Effector memory CD8-positive, alpha-beta T cell (primary cell): ENCODE measurements at places on chromosomes 11 and 22.

DNA sequence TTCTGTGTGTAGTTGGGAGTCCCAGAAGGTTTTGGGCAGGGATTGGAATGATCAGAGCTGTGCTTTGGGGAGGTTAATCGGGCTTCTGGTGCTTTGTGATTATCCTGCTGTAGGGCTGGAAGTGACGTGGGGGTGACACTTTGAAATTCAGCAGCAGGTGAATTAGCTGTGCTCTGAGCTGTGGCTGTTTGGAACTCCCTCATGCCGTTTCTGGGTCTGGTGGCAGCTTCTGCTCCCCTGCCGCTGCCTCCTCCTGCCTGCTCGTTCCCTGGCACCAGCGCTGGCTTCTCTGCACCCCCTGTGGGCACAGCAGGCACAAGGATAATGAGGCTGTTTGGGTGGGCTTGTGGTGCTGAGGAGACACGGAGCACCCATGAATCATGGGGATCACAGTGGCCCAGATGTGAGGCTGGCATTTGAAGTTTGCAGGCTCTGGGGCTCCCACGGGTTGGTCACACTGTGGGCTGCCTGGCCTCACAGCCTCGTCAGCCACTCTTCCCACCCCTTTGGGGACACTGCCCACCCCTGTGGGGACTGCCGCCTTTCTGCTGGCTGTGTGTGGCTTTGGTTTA lies 49.7 kb downstream of the TBC1D22A start:
- no peak for DNase-seq

- no peak for DNase-seq
Measured at GRCh38 chr11:59112494-59112893, 5.5 kb downstream of the FAM111B start.

GRCh38 chr11:125460275-125460674 lies 35.8 kb downstream of the FEZ1 start:
- no peak for DNase-seq

DNA sequence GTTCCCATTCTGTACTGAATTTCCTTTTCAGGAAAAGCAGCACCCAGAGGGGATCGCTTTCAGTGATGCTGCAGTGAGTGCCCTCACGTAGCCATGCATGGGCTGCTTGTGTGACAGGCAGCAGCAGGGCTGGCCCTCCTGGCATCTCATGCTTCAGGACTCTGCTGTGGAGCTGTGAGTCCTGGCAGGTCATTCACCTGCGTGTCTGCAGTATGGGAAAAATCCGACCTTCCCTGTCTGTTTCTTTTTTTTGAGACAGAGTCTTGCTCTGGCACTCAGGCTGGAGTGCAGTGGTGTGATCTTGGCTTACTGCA lies 13.4 kb downstream of the GLB1L2 start:
- no peak for DNase-seq

DNA sequence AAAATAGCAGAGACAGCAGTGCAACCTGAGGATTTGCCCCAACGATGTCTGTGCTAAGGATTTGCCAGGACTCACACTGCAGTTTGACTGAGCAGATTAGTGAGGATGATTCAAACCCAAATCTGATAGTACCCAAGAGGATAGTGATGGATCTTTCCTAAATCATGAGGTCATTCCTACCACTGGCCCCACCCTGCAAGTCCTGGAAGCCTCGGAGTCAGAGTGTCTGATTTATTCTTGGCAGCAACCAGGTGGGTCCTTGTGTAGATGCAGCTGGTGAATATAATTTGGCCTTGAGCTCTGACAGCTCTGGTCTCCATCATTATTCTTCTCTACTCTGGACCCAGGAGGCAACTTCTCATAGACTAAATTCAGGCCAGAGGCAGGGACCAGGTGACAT lies 179.3 kb upstream of the RAG2 start:
- DNase-seq, result no peak

DNA sequence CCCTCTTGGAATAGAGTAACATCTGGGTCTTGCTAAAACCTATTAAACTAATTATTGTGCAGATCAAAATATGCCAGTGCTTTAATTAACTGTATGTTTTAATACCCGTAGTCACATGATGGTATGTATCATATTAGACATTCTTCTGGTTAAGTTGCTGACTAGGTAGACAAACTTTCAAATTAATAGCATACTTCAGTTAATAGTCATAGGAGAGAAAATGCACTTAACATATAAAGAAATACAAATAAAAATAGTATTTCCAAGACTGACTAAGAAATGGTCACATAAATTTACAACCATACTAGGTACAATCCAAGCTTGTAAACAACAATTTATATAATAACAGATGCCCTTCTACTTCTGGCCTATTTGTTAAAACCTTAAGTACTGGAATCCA lies 7.6 kb upstream of the EXPH5 start:
- no peak for DNase-seq

GRCh38 chr11:2663506-2663905 lies 36.3 kb downstream of the KCNQ1OT1 start:
- DNase-seq, result no peak

DNA sequence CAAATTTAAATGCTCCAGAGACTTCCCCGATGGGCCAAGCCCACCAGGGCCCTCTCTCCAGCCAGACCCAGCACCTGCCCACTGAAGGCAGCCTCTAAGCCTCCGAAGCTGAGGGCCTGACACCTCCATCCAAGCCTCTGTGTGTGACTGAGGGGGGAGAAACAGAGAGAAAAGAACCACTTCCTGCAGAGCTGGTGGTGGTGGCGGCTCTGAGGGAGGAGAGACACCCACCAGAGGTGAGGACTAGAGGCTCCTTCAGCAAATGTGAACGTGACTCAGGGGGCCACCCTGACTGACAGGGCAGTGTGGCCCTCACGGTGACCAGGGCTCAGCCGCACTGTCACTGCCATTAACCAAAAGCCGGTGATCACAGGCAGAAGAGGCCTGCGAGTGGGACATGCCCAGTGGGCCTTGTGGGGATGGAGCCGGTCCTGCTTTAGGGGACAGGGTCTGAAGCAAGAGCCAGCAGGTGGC lies 31.0 kb upstream of the CD5 start:
- peak; percentile 55 for DNase-seq

DNA sequence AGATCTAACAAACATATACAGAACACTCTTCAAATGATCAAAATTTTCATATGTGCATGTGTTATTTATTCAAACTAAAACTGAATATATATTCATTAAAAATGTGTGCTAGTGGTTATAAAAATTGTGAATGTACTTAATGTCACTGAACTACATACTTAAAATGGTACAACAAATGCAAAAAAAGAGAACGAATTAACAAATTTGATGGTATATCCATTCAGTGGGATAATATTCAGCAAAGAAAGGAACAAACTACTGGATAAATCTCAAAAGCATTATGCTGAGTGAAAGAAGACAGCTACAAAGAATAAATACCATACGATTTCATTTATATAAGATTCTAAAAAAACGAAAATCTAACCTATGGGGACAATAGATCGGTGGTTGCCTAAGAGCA lies 64.1 kb downstream of the NARS2 start:
- DNase-seq, result no peak

DNA sequence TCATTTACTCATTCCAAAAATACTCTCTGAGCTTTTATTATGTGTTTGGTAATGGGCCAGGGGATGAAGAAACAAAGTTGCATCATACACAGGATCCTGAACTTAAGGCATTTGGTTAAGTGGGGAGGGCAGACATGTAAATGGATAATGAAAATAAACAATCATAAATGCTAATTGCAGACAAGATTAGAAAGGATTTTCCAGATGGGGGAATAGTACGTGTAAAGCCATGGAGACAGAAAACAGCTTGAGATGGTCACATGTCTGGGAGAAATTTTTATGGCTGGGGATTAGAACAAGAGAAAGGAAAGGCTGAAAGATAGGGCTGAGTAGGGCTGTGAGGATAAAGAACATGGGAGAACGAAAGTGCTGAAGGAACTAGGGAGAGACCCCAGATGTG lies 534.3 kb upstream of the LARGE1 start:
- no peak for DNase-seq

DNA sequence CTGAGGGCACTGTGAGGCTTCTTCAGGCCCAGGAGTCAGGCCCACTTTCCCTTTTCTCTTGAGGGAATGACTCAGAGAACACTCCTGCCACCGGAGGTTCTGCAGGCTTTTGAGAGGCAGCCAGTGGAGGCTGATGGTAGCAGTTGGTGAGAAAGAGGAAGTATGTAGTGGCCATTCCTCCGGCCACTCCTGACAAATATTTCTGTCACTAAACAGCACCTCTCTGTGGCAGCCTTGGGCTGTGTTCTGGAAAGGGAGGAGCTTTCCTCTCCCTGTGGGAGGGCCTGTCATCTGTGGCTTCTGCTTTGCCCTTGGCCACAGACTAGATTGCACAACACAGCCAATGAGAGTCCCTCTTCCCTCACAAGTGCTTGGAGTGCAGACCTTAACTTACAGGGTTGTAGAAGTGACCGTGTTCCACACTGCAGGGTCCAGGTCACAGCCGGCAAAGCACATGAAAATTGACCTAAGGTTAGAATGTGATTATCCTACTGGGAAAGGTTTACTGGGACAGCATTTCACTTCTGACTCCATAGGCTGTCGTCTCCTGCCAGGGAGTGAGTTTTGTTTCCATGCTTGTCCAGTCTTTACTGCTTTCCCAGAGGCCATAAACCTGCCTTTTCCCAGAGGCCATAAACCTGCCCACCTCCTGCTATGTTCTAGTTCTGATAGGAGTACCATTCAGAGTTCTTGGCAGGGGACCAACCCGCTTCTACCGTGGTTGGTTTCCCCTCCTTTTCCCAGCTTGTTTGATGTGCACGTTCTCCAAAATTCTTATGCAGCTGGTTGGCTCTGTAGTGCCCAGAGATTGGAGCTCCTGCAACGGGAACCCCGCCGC lies 33.3 kb downstream of the MARK2 start:
- DNase-seq, result peak; percentile 34

GRCh38 chr22:31566484-31566883 lies 70.1 kb downstream of the SFI1 start:
- no peak for DNase-seq

DNA sequence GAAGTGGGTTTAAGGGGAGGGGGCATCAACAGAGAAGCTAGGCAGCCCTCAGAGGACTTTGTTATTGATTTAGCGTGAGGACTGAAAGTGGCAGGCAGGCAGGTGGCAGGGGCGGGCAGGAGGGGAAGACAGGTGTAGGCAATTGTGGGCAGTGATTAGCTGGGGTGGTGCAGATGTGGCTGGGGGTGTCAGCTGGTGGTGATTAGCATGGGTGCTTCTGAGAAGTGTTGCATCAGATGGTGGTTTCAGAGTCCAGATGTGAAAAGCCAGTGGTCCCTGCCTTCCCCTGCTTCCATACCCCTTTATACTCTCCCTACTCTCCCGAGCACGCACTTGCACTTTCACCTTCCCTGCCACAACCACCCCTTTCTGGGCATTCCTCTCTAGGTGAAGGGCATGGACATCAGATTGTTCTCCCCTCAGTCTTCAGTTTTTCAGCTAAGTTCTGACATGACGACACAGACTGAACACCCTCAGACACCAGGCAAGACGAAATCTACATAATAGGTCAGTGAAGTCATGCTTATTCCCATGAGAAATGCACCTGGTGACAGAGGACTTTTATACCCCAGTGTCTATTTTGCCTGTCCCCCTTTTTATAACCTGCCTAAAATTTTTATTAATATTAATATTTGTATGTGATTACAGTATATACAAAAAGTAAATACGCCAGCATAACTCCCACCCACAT lies 435.7 kb upstream of the CADM1 start:
- no peak for DNase-seq

- no peak for DNase-seq
Measured at GRCh38 chr22:17970201-17970708, 54.1 kb downstream of the MICAL3 start.

GRCh38 chr11:131662993-131663392 lies 292.6 kb downstream of the NTM start:
- no peak for DNase-seq

- no peak for DNase-seq
Measured at GRCh38 chr11:113730887-113731726, 25.0 kb upstream of the TMPRSS5 start.

DNA sequence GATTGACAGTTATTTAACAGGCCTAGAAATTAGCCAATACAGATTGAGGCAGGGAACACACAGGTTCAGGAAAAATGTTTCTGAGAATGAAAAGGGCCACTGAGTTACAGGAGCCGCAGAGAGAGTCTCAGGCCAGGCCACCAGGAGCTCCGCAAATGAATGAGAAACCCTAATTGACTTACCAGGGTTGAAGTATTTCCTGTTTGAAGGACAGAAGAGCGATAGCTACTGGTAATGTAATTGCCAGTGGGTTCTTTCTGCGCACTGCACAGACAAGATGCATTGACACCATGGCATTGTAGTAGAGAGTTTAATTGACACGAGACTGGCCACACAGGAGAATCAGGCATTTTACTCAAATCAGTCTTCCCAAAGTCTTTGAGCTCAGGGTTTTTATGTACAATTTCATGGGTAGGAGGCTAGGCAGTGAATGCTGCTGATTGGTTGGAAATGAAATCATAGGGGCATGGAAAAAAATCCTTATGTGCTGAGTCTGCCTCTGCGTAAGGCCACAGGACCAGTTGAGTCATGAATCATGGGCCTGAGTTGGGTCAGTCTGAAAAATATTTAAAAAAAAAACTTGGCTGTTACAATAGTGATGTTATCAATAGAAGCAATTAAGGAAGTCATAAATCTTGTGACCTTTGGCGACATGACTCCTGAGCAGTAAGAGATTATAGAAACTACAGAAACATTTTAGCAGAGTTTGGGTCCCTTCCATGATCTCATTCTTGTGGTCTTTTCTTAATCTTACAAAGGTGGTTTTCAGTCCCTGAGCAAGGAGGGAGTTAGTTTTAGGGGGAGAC lies 203.8 kb downstream of the CASP12 start:
- DNase-seq, result no peak

- no peak for DNase-seq
Measured at GRCh38 chr11:82988936-82989627, 82.6 kb downstream of the RAB30 start.

DNA sequence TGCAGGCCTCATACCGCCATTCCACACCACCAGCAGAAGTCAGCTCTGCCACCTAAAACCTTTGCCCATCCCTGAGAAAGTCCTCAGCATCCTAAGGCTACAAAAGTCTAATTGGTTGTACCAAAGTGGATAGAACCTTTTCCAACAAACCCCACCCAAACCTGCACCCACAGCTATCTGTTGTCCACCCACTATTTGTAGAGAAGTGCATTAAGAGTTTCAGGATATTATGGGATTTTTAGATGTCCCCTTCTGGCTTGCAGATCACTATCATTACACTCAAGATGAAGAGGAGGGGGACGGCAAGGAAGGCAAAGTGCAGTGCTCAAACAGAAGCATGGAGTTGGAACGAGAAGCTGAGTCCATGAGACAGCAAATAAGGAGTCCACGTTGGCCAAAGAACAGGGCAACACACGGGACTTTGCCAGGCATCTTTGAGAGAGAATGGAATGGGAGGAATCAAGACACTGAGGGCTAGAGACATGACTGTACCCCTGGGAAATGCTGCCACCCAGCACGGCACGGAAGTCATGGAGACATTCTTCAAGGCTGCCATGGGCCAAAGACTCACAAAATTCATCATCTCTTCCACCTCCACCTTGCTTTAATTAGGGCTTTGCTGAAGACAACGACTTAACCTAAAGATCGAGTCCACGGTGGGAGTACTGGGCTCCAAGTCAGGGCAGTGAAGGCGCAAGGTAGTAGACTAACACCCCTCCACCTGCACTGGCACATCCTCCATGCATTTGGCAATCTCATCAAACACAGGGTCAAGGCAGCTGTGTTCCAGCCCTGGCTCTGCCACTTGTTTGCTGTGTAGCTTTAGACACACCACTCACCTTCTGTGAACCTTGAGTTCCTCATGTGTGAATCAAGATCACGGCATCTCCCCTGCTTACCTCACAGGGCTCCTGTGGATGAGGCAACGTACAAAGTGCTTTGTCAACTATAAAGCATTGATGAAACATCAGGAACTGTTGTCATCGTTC lies 112.9 kb upstream of the TMEM45B start:
- DNase-seq, result no peak

GRCh38 chr22:44025171-44026065 lies 1.3 kb downstream of the PARVB start:
- no peak for DNase-seq

GRCh38 chr11:2968341-2968900 lies 23.7 kb downstream of the NAP1L4 start:
- no peak for DNase-seq
